ENCODE measurements at places on chromosomes 7 and 10. TPM values are rescaled to one million over a fixed set of nuclear protein-coding genes. Genes with fewer than 3 reads are reported as not detected.

The SCIN gene
- not detected for polyA plus RNA-seq

The TSPAN12 gene
- polyA plus RNA-seq, result 6.7 TPM

The DOCK4 gene
- 8.9 TPM for polyA plus RNA-seq

The HYAL4 gene
- polyA plus RNA-seq, result not detected

The GNAT3 gene
- not detected for polyA plus RNA-seq

The SLC29A4 gene
- polyA plus RNA-seq, result 1.1 TPM

The TAF3 gene
- polyA plus RNA-seq, result 5.1 TPM

The ANKRD30A gene
- polyA plus RNA-seq, result not detected

The HKDC1 gene
- 1.6 TPM for polyA plus RNA-seq

The FZD1 gene
- 5.5 TPM for polyA plus RNA-seq

The FRAT1 gene
- polyA plus RNA-seq, result 0.64 TPM

The ATOH7 gene
- 1.2 TPM for polyA plus RNA-seq

The CALY gene
- polyA plus RNA-seq, result 13.9 TPM

The RNF133 gene
- not detected for polyA plus RNA-seq

The CDHR3 gene
- 3.6 TPM for polyA plus RNA-seq

The PBLD gene
- polyA plus RNA-seq, result 4.4 TPM

The FXYD4 gene
- not detected for polyA plus RNA-seq

The PON1 gene
- not detected for polyA plus RNA-seq

The MYO1G gene
- 0.31 TPM for polyA plus RNA-seq

The COL1A2 gene
- 0.43 TPM for polyA plus RNA-seq

The ZNF804B gene
- polyA plus RNA-seq, result 0.08 TPM

The TMEM229A gene
- 3.3 TPM for polyA plus RNA-seq

The HOGA1 gene
- 2.7 TPM for polyA plus RNA-seq

The FBXL13 gene
- 0.82 TPM for polyA plus RNA-seq

The WNT8B gene
- not detected for polyA plus RNA-seq

Measured in Purkinje cell (primary cell).